ENCODE measurements at places on chromosomes 16 and 17.

GRCh38 chr17:50676065-50676975, 31.4 kb downstream of the ANKRD40 start:
- no peak for DNase-seq

- DNase-seq, result peak; percentile 30
These were observed 78.8 kb downstream of the WIPI1 start for GRCh38 chr17:68378268-68379176.

DNA sequence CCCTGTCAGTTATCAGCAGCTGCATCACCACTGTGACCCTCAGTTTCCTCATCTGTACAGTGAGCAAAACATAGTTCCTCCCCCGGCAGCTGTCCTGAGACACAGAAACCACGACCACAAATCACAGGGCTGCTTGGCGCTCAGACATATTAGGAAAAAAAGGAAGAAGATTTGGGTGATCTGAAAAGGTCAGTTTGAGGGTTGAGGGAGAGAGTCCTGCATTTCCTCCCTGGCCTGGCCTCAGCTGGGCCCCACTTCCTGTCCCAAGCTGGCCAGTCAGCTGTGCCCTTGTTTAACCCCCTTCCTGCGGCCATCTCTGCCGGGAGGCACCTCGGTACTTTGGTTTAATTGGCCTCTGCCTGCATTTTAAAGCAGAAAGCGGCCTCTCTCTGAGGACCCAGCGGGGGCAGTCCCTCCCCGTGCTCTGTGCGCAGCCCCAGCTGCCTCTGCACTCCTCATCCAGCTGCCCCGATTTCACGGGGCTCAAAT, 24.0 kb upstream of the CIBAR2 start:
- DNase-seq, result no peak

- no peak for DNase-seq
These were observed 12.1 kb upstream of the HP start for GRCh38 chr16:72042157-72042660.

DNA sequence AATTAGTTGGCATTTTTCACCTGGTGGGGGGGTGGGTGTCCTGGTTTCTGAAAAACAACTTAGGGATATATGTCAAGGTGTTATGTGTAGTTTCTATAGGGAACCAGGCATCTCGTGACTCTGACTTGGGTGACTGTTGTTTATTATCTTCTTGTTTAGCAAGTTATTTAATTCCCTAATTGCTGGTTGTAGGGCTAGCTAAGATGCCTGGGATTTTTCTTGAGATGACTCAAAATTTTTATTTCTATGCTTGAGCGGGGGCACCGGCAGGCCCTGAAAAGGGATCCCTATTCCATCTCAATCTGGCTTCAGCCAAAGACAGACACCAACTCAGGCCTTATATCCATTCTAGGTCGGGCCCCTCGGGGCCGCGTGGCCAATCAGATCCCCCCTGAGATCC, 3.2 kb downstream of the DPH1 start:
- no peak for DNase-seq

GRCh38 chr16:75309899-75310430, 58.5 kb upstream of the BCAR1 start:
- DNase-seq, result no peak

- no peak for DNase-seq
These were observed 34.6 kb downstream of the PRMT7 start for GRCh38 chr16:68345351-68345810.

Data from occipital lobe (tissue), 3 donors.